ENCODE measurements at places on chromosomes 3 and 15.

DNA sequence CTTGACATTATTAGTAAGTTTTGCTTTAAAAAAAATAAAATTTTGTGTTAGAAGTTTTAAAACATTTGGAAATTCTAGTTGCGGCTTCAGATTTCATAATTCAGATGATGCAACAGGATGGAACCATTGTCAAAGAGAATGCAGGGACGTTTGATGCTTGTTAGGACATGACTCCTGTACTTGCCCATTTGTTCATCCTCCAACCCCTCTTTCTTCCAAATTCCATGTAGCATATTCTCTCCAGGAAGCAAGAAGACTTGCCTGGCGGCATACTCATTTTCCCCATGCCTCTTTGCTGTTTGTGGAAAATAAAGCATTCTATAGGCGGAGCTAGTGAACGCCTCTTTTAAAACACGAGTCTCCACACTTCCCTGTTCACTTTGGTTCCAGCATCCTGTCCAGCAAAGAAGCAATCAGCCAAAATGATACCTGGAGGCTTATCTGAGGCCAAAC lies at the start of gene CSTA:
Gene CSTA (plus strand): TSS at position 378 of the 453 bp plus-strand sequence. CDS start 45 bp downstream, at position 423.
- no peak for DNase-seq

DNA sequence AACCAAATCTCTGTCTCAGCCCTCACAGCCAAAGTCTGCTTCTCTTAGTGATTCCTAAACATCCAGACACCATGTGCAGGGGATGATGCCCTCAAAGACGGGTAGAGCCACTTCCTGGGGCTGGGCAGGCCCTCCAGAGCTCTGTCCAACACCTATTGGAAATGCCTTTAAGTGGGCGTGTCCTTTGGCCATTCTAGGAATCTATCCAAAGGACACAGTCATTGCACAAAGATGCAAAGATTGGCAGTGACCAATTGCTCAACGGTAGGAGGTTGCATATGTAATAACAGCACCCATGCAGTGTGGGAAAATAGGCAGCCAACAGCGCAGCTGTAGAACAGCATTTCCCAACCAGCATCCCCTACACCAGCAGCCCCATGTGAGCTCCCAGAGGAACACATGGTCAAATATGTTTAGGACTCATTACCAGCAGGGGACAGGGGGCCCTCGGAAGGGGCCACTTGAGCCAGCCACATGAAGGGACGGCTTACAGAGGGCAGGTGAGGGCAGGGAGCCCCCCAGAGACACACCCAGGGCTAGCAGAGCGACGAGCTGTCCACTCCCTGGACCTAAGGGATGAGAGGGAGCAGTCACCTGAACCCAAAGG lies 142.8 kb upstream of the IQSEC1 start:
- DNase-seq = no peak

- DNase-seq = peak; percentile 67
These were observed 13.8 kb downstream of the BDH1 start for GRCh38 chr3:197541756-197542539.

DNA sequence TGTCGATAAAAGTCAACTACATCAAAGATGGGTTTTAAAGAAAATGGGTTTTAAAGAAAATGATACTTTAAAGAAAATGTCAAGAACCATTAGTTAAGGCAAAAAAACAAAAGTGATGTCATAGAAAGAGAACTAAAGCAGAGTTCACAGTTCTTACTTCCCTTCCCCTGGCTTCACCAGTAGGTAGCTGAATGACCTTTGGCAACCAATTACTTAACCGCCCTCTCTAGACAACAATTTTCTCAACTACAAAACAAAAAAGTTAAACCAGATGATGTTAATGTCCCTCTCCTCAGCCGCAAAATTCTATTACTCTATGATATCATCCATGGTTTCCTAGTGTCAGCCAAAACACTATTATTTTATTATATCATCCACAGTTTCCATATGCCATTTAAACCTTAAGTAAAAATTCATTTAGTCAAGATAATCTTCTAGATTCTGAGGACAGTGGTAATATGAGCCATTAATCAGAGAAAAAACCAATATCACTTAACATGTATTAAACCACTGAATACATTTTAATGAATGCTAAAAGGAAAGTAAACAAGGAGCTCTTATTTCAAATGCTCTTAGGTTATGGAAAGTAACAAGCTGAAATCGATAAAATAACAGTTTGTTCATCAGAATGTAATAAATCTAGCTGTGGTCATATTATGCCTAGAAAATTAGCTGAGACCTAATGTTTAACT lies 13.1 kb downstream of the RYK start:
- DNase-seq = no peak

- DNase-seq = no peak
These were observed 172.3 kb upstream of the GPR149 start for GRCh38 chr3:154602241-154602640.

DNA sequence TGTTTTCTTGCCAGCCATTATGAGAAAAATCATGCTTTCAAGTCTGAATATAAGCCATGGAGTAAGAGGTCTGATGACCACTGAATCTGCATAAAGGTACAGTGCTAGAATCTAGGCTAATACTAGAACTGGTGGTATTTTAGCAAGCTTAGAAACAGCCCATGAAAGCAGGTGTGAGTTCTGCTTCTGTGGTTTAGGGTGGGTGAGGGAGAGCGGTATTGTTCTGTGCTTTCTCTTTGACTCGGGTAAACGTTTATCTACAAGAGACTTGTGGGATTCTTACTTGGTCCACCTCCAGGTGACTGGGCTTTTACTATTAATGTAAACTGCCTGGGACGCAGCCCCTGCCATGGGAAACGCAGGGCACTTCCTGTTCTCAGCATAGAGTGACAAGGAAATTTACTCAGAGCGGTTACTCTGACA lies 55.2 kb downstream of the PGPEP1L start:
- DNase-seq = no peak

DNA sequence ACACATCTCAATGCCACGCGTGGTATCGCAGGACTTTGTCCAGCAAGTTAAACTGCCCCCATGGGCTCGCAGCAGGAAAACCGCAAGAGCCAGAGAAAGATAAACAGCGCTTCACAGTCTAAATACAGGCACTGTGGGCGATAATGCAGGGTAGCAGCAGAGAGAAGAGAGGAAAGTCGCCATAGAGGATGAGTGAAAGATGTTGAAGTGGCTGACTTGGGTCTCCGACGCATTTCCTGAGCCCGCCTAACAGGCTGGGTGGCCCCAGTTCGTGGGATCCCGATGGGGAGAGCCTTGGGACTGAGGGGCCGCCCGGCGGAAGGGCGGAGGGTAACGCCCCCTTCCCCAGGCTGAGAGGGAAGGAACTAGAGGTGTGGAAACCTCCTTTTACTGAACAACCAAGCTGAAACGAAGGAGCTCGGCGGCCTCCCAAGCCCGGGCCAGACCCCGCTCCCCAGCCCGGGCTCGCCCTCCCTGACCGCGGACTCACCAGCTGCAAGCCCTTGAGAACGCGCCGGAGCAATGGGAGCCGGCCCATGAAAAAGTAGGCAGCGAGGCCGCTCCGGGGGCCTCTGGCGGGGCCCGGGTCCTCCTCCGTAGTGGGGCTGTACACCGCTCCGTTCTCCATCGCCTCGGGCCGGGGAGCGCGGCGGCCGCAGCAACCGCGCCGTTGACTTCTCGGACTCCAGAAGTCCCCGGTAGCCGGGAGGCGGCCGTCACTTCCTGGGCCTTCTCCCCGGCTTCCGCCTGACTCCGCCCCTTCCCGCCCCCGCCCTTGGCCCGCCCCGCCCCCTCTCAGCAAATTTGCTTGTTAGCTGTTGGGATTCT lies at the start of gene CMTM6:
Gene CMTM6 (minus strand): TSS at position 735 of the 828 bp plus-strand sequence. CDS start 107 bp downstream, at position 628.
- peak; percentile 91 for DNase-seq

DNA sequence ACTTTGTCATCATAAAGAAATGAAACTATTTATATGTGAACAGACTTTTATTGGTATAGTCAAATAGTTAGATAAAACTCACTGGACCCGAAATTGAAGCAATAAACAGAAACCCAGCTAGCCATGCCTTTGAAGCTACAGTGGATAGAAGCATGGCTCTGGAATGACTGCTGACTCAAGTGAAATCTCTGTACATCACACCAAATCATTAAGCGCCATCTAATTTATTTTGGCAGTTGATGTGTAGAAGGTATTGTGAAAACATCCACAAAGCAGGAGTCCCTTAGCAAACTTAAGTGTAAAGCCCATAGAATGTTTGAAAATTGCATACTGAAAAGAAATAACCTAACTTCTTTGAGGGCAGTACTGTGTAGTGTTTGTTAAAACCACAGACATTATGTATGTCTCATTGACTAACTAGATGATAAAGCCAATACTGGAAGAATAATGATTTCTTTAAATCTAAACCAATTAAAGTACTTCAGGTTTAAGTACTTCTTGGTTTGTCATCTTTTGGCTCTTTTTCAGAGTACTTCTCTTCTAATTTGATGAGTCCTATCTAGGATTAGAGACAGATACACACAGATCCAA lies 42.8 kb upstream of the FBXL22 start:
- no peak for DNase-seq

DNA sequence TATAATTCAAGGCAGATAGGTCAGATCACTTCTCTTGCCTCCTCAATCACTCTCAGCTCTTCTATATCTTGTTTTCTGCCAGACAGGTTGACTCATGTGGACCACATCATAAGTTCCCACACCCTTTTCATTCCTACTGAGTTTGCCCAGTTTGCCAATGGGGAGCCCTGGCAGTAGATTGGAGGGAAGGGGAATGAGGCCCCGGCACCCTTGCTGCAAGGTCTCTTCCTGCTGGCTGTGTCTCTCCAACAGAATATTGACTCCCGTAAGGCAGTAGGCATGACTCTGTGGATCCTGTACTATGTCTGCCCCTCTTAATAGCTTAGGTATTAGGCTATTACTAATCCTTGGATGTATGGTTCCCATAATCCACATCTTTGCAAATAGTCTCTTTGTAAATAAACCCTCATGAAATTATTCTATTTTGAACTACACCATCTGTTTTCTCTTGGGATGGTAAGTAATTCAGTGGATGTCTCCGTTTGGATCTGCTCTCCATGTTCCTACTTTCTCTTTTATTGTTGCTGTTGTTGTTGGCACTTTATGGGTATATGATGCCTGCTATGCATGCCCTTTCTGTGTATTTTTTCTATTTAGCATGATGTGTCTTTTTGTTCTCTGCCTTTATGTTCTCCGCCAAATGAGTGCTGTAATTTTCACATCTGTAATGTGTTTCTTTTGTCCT lies 65.5 kb upstream of the DCBLD2 start:
- DNase-seq = no peak

DNA sequence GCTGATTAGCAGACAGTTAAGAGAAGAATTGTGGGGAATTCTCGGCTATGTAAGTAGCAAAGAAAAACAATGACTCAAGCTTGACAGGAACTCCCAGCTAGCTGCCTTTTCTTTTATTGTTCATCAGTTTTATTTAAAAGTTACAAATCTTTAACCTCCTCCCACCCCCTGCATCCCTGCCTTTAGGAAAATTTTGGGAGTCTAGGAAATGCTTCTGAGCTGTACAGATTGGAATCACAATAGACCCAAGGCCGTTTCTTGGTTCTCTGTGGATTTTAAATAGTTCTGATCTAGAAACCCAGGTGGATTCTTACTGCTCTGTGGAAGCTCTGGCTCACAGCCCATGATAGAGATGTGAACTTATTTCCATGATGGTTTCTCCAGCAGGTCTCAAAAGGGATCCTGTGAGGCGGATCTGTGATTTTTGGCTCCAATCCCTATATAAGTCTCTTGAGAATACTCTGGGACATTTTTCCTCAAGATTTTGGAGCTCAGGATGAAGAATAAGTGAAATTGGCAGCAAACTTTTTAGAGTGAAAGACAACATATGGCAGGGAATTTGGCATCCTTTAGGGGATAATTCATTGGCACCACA lies 312.3 kb downstream of the EPHA3 start:
- DNase-seq = no peak

DNA sequence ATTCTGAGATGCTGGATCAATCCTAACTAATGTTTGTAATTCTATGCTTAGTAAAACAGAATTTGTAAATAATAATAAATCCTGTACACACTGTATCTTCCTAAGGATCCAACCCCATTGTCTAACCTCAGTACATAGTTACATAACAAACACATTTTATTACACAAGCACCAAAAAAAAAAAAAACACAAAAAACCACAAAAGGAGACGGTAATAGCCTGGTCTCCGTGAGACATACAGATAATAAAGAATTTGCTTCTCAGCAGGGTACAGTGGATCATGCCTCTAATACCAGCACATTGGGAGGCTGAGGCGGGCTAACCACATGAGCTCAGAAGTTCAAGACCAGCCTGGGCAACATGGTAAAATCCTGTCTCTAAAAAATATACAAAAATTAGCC lies 558.7 kb downstream of the MAGI1 start:
- DNase-seq = no peak

DNA sequence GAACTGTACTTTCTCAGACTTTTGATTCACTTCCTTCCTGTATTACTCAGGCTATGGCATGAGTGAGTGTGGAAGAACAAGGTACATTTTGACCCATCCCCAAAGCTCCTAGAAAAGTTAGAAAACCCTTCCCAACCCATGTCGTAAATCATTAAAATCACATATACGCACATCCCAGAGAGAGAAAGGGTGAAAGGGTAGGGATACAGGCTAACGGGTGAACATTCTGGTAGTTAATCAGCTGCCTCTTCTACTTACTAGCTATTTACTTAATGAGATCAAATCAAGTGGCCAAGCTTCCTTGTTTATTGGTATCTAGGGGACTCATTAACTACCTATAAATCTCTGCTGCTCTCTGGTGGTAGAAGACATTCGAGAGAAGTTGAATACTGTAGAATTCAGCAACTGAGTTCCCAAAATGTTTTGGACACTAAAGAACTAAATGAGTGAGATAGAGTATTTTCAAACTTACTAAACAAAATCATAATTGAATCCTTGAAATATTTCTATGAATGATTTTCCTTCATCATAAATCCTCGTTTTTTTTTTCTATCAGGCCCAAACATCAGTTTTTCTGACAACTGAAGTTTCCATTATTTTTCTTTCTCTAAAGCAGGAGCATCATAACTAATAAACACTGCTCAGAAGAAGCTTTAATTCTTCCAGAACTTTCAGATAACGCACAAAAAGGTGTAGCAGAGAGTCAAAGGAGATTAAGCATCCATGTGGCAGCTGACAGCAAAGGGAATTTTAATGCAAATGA lies 124.2 kb downstream of the IMPG2 start:
- DNase-seq = no peak

- no peak for DNase-seq
These were observed 2.4 kb upstream of the TMEM89 start for GRCh38 chr3:48623851-48624547.

DNA sequence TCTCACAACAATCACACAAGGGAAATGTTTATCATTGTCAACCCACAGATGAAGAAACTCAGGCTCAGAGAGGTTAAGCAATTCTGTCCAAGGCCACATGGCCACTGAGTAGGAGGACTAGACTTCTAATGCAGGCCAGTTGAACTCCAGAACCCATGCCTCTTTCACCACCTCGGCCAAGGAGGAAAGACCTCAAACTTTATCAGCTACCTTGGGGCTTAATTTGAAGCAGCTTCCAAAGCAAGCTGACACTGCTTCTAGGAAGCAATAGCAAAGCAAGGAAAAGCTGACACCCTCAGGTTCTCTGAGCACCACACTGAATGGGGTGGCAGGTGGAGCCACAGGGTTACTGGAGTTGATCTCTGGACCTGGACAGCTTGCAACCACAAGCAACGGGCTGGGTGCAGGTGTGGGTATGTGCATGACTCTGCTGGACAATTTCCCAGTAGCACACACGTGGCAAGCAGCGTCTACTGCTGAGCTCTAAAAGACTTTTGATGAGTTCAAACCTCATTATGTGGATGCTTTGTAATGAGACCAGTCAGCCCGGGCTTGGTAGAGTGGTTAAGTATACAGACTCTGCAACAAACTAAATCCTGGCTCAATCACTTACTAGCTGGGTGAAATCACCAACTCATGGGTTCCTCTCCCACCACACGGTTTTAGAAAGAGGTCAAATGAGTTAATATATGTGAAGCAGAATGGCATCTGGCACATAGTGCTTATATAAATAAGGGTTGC lies 23.1 kb downstream of the CCNL1 start:
- DNase-seq = no peak

- no peak for DNase-seq
These were observed 249.5 kb downstream of the NEK10 start for GRCh38 chr3:27119639-27120038.
